ENCODE measurements at places on chromosomes 2 and 18.

DNA sequence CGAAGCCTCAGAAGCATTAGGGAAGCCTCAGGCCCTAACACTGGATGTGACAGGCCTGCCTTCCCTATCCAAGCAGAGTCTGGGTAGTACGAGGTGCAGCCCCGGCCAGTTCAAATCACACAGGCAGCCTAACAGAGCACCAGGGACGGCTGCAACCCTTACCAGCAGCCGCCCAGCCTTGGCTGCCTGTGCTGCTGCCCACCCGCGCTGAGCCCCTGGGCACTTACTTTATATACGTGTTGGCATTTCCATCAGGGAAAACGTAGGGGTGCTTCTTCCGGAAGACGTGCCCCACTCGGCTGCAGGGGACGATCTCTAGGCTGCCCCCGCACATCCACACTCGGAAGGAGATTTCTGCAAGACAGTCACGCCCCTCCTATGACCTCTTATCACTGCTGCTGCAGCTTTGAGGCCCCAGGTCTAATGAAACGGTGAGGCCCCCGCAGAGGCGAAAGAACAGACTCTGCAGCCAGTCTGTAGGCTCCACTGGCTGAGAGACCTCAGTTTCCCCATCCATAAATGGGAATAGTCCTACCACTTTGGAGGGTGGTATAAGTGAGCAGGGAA lies 124.7 kb upstream of the CAPN13 start:
- no peak for DNase-seq

DNA sequence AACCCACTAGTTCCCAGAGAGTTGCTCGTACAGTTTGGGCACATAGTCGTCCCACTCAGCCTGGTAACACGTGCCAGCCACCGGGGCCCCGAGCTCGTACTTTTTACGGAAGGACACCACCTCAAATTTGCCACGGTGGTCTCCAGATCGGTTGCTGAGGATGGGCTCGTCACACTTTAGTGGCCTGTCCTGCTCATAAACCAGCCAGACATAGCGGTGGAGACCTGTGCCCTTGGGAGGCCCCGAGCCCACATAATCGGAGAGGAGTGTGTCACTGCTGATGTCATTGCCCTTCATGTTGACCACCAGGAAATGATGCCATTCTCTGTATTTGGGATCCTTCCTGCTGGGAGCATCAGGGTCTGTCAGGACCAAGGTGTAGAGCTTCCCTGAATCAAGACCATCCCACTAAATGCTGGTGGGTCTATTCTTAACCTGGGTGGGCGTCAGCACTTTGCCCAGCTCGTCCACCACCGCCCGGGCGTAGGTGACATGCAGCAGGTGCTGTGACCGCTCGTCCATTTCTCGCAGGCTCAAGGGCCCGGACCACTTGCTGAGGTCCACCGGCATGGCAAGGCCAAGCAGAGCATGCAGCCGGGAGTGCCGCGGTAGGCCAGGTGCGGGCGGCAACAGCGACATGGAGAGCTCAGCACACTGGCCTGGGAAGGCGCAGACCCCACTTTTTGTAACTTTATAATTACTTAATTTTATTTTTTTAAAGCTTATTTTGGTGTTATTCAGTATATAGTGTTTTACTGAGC lies 12.9 kb downstream of the RETSAT start:
- no peak for DNase-seq

GRCh38 chr2:86223140-86223926 lies 24.1 kb downstream of the MRPL35 start:
- peak; percentile 76 for DNase-seq

- DNase-seq = no peak
Observed at GRCh38 chr2:75381032-75381431, 179.7 kb downstream of the EVA1A start.

- DNase-seq = peak; percentile 56
Observed at GRCh38 chr2:55010149-55010591, 40.1 kb downstream of the RTN4 start.

All from cardiac fibroblast (primary cell).